Kidney (tissue), 22 donors: ENCODE measurements at places on chromosomes 4 and X.
A peak's percentile ranks its signal among the peaks of the same experiment; 100 is the strongest.

GRCh38 chr4:112340023-112340422, 42.9 kb downstream of the ALPK1 start:
- no peak for DNase-seq

- DNase-seq, result no peak
Measured at GRCh38 chrX:96683997-96684338, 674 bp upstream of the DIAPH2 start.

DNA sequence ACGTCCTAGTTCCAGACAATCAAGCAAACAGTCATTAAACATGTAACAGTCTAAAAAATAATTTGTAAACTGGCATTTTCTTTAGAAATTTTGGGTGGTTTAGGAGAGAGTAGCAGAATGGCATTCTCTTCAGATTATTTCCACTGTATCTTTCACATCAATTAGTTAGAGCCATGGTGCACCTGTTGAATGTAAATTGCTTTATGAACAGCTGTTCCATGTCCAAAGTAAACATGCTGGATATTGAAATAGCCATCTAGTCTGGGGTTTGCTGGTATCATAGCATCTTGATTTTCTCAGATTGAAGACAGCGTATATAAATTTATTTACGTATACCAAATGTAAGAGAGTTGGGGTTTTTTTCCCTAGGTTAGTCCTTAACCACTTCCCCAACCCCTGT, 143.6 kb downstream of the RCHY1 start:
- DNase-seq, result no peak

GRCh38 chrX:150146271-150146896, 208.1 kb upstream of the EOLA2 start:
- no peak for DNase-seq

- DNase-seq, result no peak
Measured at GRCh38 chr4:16078195-16078760, 5.5 kb downstream of the PROM1 start.

DNA sequence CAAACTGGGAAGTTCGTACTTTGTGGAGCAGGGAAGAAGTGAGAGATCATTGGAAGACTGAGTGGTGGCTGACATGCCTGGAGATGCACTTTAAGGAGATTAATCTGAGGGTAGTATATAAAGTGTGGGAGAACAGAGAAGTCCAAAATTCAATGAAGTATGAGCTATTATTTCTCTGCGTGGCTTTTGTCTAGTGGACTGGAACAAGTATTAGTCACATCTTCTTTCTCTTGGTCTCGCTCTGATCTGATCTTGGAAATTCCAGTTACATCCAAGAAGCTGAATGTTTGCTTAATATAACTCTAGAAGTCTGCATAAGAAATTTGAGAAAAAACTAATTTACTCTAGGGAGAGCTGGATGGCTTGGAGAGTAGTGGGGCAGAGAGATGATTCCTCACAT, 64.8 kb upstream of the NR0B1 start:
- no peak for DNase-seq

DNA sequence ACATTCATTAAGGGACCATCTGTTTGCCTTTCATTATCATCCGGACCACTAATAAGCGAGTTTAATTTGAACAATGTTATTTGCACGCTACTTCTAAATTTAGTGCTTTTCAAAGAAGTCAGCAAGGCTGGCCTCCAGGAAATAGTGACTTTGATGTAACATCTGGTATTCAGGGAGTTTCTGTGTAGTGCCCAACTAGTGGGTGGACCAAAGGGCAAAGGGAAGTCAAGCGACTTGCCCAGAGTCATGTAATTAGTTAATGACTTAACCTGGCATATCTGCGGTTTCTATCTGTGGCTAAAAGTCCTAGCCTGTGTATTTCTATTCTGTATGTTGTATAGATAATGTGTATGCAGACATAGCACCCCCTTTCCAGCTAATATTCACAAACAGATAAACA, 56.3 kb upstream of the LCORL start:
- peak; percentile 4 for DNase-seq

DNA sequence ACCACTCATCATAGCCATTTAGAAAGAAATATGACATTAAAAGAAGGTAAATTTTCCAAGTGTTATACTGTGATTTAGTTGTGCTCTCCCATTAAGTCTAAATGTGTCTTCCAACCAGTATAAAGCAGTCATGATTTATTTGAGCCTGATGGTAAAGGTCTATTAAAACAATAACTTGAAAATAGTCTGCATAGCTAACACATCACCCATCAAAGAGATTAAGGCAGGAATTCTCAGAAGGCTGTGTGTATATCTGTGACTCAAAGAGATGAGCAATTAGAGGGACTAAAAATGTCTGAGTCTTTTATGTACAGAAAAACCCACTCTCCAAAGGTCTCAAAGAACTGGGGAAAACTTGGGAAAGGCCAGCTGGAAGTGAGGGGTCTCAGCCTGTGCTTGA, 70.3 kb upstream of the IQCM start:
- DNase-seq, result no peak

DNA sequence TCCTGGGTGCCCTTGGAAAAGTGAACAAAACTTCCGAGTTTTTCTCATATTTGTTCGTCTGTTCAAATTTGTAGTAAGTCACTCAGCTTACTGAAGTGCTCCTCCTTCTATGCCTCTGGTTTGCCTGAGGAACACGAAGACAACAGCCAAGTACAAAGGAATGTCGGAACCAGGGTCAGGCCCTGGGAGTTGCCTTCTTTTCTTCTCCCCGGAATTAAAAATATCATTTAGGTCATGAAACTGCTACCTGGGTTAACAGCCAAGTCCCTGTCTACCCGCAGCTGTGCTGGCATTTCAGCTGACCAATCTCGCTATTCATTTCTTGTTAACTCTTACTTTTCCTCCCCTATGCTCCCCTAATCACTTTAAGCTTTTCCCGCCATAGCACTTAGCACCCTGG, 137.6 kb upstream of the TEX13D start:
- no peak for DNase-seq

- no peak for DNase-seq
Measured at GRCh38 chr4:15558561-15558960, 88.9 kb downstream of the CC2D2A start.

- DNase-seq, result no peak
Measured at GRCh38 chrX:10077425-10078188, 79.2 kb upstream of the CLCN4 start.

- DNase-seq, result no peak
Measured at GRCh38 chr4:3237266-3237665, 11.7 kb upstream of the MSANTD1 start.

- no peak for DNase-seq
Measured at GRCh38 chr4:183399616-183400015, 44.8 kb upstream of the CDKN2AIP start.

DNA sequence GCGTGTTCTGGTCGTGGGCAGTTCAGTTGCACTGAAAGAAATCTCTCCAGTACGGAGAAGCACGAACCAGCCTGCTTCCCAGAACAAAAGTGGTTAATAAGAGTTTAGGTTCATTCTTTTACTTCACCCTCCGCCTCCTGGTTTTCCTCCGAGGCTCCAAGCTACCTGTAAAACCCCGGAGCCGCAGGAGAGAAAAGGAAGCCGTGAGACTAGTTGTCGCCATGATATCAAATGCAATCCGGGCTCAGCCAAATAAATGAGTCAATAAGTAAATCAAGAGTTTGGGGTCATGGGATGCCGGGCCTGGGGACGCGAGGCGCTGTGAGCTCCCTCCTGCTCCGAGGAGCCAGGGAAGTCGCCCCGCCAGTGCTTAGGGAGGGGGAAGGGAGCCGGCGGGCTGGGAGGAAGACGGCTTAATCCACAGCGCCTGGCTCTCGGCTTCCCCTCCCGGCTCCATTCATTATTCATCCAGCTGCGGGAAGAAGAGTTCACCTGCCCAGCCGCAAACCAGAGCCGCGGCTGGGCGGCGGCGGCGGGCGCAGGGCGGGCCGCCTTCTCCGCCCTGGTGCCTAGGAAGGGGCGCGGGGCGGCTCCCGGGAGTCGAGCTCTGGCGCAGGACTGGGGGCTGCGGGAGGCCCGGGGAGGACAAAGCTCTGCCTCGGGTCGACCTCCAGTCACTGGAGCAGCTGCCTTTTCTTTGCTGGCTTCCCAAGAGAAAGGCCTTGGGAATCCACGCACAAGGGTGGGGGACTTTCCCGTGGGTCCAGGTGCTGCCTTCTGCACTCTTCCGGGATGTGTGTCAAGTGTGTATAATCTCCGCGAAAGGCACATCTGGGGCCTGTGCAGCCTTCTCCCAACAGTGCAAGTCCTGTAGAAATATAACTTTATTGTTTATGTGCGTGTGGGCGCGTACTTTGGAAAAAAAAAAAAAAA, 1.7 kb downstream of the FRAS1 start:
- peak; percentile 69 for DNase-seq

- DNase-seq, result no peak
Measured at GRCh38 chrX:109264878-109265277, 217.0 kb downstream of the GUCY2F start.

GRCh38 chr4:675036-675882, 917 bp downstream of the MYL5 start:
- no peak for DNase-seq

GRCh38 chr4:147550626-147551246, 66.5 kb upstream of the TMEM184C start:
- DNase-seq, result no peak

DNA sequence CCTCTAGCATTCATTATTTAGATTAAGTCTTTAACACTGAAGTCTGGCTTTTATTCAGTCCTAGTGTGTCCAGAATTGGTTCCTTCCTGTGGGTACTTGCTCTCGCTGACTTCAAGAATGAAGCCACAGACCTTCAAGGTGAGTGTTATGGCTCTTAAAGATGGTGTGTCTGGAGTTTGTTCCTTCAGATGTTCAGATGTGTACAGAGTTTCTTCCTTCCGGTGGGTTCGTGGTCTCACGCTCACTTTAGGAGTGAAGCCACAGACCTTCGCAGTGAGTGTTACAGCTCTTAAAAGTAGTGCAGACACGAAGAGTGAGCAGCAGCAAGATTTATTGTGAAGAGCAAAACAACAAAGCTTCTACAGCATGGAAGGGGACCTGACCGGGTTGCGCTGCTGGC, 860.6 kb downstream of the STIM2 start:
- no peak for DNase-seq

DNA sequence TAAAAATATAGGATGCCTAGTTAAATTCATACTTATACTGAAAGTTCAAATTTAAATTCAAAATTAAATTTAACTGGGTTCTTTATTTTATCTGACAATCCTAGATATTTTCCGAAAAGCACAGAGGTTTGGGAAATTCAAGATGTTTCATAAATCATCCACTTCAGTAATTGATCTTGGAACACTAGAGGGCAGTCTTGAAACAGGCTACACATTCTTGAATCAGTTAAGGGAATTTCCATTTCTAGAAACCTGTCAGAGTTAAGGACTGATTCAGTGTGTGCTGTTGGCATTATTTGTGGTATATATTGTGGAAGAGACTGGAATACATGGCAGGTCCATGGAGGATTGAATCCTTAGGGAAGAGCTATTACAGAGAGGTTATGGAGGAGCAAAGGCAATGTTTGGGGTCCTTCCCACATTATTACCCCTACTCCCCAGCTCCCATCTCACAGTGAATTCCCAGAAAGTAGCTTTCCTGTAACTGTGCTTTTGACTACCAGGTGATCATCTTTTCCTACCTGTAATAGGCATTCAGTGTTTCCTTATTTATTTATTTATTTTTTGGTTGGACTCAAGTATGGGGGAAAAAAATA, 92.9 kb downstream of the EGF start:
- peak; percentile 85 for DNase-seq

GRCh38 chrX:53319614-53320542, 38.5 kb upstream of the IQSEC2 start:
- DNase-seq, result peak; percentile 36

DNA sequence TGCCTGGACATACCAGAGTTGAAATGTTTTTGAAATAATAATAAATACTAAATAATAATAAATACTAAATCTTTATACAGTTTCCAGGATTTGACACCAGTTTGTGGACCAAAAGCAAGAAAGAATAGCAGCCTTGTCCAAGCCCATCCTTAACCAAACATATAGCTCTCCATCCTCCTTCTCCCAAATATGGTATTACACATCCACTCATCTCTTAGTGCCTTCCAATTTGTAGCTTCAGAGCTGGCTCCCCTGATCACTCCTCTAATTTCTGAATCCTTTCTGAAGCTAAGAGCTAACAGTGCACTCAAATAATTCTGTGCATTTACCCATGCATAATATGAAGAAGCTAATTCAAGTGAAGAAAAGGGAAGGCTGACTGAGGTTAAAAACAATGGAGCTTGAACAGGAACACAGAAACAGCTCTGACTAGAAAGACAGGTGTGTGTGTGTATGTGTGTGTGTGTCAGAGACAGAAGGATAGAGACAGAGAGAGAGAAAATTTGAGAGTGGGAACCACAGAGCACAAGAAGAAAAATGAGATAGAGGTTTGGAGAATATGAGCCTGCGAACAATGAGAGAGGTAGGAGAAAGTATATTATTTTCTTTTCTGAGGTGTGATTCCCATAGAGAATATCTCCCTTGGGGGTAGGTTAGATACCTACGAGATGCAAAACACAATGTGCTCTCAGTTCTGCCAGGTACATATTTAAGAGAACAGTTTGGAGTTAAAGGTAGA, 123.5 kb downstream of the CAMK2D start:
- no peak for DNase-seq

- DNase-seq, result no peak
Measured at GRCh38 chrX:100647739-100648138, 3.7 kb downstream of the SRPX2 start.
